PC-9 (cell line): ENCODE measurements at places on chromosomes 1 and 21. TPM values are rescaled to one million over a fixed set of nuclear protein-coding genes. Genes with fewer than 3 reads are reported as not detected.

The PCAT6 gene
- 1.7 and 3.6 TPM in 2 replicates for total RNA-seq

The CD1D gene
- total RNA-seq = not detected in 2 replicates

- DNase-seq = no peak
Observed at GRCh38 chr1:63690966-63691700, 82.7 kb upstream of the ROR1 start.

- no peak for DNase-seq
Observed at GRCh38 chr1:62727656-62728407, 39.6 kb upstream of the DOCK7 start.

GRCh38 chr1:184405801-184406142 is 18.9 kb downstream of the C1orf21 start:
- DNase-seq = no peak
